ENCODE measurements at places on chromosomes 7 and 10.

DNA sequence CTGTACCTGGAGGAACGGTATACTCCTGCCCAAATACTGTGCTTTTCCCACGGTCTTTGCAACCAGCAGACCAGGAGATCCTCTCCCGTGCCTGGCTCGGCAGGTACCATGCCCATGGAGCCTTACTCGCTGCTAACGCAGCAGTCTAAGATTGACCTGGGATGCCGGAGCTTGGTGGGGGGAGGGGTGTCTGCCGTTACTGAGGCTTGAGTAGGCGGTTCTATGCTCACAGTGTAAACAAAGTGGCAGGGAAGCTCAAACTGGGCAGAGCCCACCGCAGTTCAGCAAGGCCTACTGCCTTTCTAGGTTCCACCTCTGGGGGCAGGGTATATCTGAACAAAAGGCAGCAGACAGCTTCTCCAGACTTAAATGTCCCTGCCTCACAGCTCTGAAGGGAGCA lies 22.7 kb downstream of the VPS41 start:
- no peak for DNase-seq

DNA sequence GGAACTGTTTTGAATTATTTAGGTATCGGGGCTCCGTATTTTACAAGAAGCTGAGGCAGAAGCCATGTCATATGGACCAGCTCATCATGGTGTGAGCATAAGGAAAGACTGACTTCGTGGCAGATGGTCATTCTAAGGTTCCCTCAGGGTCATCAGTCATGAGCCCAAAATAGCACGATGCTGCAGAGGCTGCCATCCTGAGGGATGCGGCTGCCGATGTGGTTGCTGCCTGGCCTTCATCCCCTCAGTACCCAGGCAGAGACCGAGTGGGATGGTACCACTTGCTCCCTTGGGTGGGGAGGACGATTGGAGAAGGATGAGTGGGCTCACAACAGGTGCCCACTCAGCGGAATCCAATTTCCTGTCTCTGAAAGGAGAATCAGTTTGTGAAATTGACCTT lies 490.3 kb downstream of the SDK1 start:
- no peak for DNase-seq

DNA sequence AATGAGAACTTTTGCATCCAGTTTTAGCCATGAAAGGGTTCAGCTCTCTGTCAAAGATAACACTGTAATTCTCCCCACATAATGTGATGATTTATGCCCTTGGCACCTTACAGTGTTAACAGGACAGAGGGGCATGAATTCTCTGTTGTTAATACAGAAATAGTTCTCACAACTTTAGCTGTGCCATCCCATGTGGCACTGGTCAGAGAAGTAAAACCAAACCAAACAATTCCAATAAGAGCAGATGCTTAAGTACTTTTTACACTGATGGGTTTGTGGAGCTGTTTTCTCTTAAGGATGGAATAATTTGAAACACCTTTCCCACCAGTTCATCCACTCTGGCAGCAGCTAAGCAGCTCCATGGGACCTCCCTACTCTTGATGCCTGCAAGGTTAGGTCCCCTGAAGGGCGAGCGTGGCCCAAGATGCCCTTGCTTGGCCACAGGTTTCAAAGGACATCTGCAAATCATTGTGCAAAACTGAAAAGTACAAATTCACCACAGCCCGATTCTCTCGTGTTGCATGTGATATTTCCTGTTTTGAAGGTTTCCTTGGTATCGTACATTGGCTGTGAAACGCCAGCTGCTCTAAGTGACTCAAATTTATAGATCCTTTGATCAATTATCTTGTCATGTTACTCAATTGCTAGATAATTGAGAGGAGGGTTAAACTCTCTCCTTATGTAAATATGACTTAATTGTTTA lies 82.5 kb upstream of the CREB5 start:
- no peak for DNase-seq

DNA sequence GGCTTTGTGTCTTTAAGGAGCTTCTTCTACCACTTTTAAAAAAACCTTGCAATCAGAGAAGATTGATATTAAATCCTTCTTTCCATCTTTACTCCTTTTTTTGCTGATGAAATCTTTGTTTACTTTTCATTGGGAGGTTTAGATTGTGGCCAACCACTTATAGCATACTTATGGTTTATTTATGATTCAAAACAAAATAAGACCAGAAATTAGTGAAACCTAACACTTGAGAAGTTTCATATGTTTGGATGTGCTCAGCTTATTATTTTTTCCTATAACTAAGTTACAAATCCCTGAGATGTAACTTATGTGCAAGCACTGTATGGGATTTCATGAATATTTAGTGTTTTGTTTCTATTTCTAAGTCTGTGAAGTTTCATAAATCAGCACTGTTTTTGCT lies 13.5 kb upstream of the PRPS1L1 start:
- DNase-seq: no peak

GRCh38 chr7:921581-922333 lies 32.7 kb downstream of the ADAP1 start:
- DNase-seq: peak; percentile 27
